ENCODE measurements at places on chromosomes 13 and 19. TPM values are rescaled to one million over a fixed set of nuclear protein-coding genes. Genes with fewer than 3 reads are reported as not detected.

The SIGLEC12 gene
- total RNA-seq: not detected

The SYT5 gene
- 0.50 TPM for total RNA-seq

The KCNN1 gene
- total RNA-seq: under 0.01 TPM

The ZNF304 gene
- total RNA-seq: 13.7 TPM

The ZSCAN4 gene
- not detected for total RNA-seq

The SIGLEC10 gene
- total RNA-seq: not detected

The IZUMO1 gene
- total RNA-seq: not detected

The LRRC4B gene
- total RNA-seq: 0.17 TPM

The MIDN gene
- 18.8 TPM for total RNA-seq

The LHFPL6 gene
- total RNA-seq: 42.4 TPM

The ZNF560 gene
- 3.3 TPM for total RNA-seq

The CYP4F3 gene
- total RNA-seq: not detected

The ZNF253 gene
- total RNA-seq: 5.6 TPM

- no peak for DNase-seq
These were observed 17.1 kb upstream of the LRCH1 start for GRCh38 chr13:46535825-46536224.

DNA sequence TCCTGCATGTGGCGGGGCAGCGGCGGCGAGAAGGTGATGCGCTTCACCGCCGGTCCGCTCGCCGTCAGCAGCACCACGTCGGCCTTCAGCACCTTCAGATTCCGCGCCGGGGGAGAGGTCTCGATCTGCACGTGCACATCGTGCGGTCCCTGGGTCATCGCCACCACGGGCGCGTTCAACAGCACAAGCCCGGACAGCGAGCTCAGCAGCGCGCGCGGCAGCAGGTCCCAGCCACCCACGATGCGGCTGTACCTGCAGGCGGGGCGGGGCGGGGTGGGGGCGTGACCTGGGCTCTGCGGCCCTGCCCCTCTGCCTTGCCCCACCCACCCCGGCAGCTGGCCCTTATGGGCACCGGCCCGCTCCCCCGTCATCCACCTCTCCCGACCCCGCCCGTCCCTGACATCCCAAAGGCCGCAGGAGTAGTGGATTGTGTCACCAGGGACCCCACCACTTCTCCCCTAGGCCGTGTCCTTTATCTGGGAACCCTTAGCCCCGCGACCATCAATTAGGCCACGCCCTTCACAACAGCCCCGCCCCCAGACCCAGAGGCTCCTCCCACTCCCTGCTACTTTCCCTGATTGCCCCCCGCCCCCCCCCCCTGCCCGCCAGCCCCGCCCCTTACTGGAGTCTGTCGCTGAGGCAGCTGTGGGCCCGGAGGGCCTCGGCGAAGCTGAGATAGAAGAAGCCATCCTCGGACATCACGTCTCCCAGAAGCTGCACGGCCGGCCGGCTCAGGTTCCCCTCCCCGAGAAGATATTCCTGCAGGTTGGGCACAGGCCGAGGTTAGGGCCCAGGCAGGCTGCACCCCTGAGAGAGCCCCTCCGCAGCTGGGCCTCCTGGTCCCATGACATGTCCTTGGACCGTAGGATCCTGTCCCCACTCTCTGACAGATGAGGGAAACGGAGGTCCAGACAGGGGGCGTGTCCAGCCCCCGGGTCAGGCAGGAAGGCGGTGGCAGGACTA is 6.1 kb downstream of the IL4I1 start:
- DNase-seq: no peak

GRCh38 chr19:30567536-30568232 is 195.5 kb downstream of the ZNF536 start:
- no peak for DNase-seq

DNA sequence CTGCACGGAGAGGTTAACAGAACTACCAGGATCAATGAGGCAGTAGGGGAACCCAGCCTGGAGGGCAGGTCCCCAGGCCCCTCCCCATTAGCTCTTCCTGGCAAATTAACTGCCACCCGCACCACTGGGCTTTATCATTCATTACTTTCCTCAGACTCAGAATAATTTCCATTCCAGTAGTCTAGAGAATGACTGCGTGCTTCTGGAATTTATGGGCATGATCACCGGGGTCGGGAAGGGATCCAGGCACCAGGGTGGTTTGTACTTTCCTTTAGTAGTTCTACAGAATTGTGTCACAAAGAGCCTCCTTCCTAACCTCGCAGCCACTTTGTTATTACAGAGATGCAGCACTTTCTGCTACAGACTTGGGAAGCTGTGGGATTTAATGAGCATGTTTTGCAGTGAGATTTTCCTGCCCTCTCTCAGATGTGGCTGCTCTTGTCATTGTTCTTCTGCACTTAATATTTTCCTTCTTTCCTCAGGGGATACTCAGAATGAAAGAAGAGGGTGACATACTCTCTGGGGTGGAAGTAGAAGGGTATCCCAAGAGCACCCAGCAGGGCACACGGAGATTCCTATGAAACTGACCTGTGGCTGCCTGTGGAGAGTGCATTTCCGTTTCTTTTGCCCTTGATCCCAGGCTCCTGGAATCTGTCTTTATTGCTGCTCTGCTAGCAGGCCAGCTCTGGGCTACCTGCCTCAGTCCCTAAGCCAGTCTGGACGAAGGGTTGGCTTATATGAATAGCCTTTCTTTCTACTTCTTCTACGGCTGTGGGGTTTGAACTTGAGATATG is 285.0 kb upstream of the SLC10A2 start:
- DNase-seq: peak; percentile 75

- DNase-seq: no peak
These were observed 85.3 kb upstream of the FNDC3A start for GRCh38 chr13:48890391-48890790.

DNA sequence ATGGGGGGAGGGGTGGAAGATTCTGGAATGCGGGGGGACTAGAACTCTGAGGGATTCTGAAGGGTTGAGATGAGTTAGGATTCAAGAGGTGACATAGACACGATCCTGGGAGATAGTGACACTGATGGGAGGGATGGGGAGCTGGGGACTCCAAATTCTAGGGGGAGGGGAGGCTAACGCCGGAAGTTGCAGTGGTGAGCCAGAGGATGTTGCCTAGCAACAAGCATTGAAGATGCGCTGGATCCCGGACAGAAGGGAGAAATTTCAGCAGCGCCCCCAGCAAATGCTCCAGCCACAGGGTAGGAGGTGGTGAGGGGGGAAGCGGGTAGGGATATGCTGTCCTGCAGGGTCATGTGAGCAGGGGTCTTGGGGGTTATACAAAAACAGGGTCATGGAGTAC is 6.9 kb upstream of the LTBP4 start:
- no peak for DNase-seq

DNA sequence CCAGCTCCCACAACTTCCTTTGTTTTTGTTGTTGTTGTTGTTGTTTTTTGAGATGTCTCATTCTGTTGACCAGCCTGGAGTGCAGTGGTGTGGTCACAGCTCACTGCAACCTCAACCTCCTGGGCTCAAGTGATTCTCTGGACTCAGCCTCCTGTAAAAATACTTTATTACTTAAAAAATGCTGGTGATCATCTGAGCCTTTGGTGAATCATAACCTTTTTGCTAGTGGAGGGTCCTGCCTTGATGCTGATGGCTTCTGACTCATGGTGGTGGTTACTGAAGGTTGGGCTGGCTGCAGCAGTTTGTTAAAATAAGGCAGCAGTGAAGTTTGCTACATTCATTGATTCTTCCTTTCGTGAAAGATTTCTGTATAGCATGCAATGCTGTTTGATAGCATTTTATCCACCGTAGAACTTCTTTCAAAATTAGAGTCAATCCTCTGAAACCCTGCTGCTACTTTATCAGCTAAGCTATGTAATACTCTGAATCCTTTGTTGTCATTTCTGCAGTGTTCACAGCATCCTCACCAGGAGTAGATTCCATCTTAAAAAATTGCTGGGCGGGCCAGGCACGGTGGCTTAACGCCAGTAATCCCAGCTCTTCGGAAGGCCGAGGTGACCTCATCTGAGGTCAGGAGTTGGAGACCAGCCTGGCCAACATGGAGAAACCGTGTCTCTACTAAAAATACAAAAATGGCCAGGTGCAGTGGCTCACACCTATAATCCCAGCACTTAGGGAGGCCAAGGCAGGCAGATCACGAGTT is 18.0 kb downstream of the ARHGAP35 start:
- peak; percentile 77 for DNase-seq

DNA sequence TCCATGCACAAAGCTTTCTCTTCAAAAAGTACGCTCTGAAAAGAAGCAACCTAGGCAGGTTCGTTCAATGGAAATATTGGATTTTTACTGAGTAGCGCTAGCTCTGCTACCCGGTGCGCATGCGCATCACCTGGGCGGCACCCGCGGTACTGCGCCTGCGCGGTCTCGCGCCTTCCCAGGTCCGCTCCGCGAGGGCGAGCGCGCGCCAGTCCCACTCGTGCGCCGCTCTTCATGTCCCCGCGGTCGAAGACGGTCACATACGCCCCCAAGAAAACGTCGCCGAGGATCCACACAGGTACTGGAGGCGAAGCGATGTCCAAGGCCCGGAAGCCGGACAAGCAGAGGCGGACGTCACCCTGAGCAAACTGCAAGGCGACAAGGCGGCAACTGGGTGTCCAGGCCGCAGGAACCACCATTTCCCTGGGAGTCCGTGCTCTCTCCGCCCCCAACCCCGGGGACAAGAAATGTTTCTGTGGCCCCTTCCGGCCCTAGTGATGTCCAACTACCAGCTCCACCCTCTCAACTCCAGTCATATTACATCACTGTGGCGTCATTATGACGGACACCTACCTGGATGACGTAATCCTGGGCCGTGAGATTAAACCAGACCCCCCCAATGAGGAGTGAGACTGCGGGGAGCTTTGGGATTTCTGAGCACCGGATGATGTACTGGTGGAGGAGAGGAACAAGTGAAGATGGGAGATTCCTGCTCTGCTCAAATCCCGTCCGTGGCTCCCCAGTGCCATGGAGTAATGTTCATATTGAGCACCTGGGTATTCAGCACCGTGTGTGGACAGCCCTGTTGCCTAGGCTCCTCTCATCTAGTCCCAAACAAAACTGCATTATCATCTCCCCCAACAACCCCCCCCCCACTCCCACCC is 4.8 kb upstream of the KCNC3 start:
- no peak for DNase-seq

- DNase-seq: no peak
These were observed 305.0 kb downstream of the ZNF536 start for GRCh38 chr19:30676990-30677679.

DNA sequence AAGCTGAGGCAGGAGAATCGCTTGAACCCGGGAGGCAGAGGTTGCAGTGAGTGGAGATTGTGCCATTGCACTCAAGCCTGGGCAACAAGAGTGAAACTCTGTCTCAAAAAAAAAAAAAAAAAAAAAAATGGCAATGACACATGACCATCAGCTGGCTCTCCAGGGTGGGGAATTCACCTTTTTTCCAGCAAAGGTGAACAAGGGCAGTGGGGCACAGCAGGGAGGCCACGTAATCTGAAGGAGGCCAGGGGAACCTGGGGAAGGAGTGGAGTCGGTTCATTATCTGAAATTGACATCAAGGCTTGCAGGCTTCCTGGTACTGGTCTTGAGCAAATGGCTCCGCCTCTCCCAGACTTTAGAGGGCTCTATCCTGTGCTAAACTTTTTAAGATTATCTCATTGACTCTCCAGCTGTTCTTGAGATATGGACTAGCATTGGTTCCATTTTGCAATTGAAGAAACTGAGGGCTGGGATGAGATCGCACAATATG is 28.1 kb downstream of the KEAP1 start:
- no peak for DNase-seq

GRCh38 chr19:28238270-28238820 is 974.6 kb downstream of the UQCRFS1 start:
- no peak for DNase-seq

DNA sequence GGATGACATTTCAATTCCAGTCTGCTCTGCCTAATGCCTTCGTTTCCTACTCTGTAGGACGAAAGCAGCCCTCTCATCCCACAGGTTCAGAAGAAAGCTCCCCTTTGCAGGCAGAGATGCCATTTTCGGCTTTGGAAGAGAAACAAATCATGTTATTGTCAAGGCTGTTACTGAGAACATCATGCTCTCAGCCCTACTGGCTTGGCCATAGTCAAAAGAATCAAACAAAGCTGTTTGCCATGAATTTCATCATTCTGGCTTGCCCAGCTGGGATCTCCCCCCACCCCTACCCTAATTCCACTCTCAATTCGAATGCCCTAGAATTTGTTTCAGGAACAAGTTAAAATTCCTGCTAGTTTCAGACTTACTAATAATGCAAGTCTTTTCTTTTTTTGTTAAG is 162.3 kb upstream of the SERP2 start:
- peak; percentile 64 for DNase-seq

GRCh38 chr19:15788594-15789270 is 1.3 kb downstream of the OR10H5 start:
- DNase-seq: no peak

DNA sequence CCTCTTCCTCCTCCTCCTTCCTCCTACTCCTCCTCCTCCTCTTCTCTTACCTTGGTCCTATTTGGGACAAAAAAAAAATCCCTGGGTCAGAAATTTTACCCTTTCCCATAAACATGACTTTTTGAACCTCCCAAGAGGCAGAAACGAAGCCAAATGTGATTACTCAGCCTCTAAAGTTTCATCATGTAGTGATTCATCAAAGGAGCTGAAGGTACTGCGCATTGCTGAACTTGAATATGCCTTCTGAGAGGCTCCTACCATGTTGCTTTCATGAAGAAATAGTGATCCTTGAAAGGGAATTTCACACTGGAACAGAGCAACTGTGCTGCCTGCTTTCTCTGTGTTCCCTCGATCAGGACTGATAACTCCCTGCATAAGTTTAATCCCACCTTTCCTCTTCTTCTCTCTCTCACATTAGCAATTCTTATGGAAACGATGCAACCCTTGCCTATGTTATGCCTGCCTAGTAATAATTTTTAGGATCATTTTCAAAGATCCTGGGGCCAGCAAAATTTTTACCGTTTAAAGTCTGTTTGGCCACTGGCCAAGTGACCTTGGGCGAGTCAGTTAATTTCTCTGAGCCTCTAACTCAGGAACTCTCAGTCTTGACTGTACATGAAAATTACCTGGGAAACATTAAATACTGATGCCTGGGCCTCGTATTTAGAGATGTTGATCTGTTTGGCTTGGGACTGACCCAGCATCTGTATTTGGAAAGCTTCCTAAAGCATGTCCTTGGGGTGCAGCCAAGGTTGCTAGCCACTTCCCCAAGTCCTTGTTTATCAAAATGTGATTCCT is 149.5 kb downstream of the DCT start:
- peak; percentile 97 for DNase-seq

GRCh38 chr19:20662421-20663105 is 1.2 kb upstream of the ZNF626 start:
- no peak for DNase-seq

DNA sequence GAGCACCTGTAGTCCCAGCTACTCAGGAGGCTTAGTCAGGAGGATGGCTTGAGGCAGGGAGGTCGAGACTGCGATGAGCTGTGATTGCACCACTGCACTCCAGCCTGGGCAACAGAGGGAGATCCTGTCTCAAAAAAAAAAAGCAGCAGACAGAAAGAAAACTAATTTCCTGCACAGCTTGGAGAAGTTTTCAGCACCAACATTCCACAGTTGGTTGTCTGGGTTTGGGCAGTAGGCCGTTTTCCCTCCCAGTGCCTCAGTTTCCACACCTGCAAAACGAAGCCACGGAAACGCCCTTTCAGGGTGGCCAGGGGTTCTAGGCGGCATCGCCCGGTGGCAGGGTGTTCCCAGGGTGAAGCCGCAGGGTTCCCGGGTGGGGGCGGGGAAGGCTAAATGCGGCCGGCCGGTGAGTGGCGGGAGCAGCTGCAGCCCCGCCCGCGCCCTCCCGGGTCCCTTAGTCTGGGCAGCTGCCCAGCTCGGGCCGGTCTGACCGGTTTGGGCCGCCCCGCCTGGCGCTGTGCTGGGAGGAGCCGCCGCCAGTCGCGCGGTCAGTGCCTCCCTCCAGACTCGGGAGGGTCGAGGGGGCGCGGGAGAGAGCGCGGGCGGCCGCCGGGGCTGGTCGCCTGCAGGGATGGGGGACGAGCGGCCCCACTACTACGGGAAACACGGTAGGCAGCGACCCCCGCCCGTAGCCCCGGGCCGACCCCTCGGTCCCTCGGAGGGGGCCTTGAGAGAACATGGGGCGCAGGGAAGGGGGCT is at the start of gene SLC44A2:
TSS of gene SLC44A2 (plus strand) at position 551 of the 759 bp plus-strand sequence. CDS start at position 632, 81 bp downstream.
- peak; percentile 62 for DNase-seq
